Adrenal gland (tissue), 19 donors: ENCODE measurements at places on chromosomes 4 and X. TPM values are rescaled to one million over a fixed set of nuclear protein-coding genes. Genes with fewer than 3 reads are reported as not detected.
A peak's percentile ranks its signal among the peaks of the same experiment; 100 is the strongest.

The PNMA6A gene
- total RNA-seq, result 4.0 TPM

The SH3BP2 gene
- total RNA-seq, result 43.1 TPM

The CLDN22 gene
- total RNA-seq, result not detected

The MAGEE2 gene
- total RNA-seq, result 0.63 TPM

The NALF2 gene
- total RNA-seq, result 0.22 TPM

GRCh38 chr4:113083346-113083745 lies 33.9 kb downstream of the ANK2 start:
- no peak overlapping the region for H3K4me3 ChIP-seq
- no peaks in the 10 kb centered on the region for H3K4me1 ChIP-seq
- H3K27ac ChIP-seq, result no peak overlapping the region
- no peaks in the 10 kb centered on the region for H3K36me3 ChIP-seq
- DNase-seq, result no peak

DNA sequence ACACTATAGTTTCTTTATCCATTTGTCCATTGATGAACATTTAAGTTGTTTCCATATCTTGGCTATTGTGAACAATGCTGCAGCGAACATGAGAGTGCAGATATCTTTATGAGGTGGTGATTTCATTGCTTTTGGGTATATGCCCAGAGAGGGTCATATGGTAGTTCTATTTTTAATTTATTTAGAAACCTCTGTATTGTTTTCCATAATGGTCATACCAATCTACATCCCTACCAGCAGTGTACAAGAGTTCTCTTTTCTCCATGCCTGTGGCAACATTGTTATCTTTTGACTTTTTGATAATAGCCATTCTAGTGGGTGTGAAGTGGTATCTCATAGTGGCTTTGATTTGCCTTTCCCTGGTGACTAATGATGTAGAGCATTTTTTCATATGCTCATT lies 48.8 kb downstream of the EDA start:
- DNase-seq, result no peak
- no peak overlapping the region for H3K4me3 ChIP-seq
- no peak overlapping the region for H3K27ac ChIP-seq
- no peaks in the 10 kb centered on the region for H3K36me3 ChIP-seq
- no peaks in the 10 kb centered on the region for H3K4me1 ChIP-seq
- no peaks in the 10 kb centered on the region for H3K27me3 ChIP-seq

- H3K4me1 ChIP-seq, result no peaks in the 10 kb centered on the region
- H3K27me3 ChIP-seq, result no peaks in the 10 kb centered on the region
- no peaks in the 10 kb centered on the region for H3K36me3 ChIP-seq
- no peak overlapping the region for H3K27ac ChIP-seq
- no peak overlapping the region for H3K4me3 ChIP-seq
- DNase-seq, result no peak
Observed at GRCh38 chr4:122625156-122625555, 4.3 kb upstream of the IL21 start.

DNA sequence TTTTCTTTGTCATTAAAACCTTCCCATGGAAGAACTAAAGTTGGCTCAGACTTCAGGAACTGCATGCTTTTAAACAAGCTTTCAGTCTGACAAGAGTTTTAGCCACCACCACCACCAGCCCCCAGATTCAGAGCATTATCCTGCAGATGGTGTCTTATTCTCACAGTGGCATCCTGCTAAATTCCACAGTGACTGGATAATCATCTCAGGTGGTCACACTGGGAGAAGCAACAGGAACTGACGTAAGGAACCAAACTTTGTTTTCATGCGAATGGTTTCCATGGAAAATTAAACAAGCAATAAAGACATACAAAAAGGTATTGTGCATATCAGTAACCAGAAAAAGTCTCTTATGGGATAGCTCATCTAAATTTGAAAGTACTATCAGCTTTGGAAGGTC lies 370.7 kb downstream of the FBXW7 start:
- no peak for DNase-seq
- no peak overlapping the region for H3K27ac ChIP-seq
- no peaks in the 10 kb centered on the region for H3K4me1 ChIP-seq
- no peaks in the 10 kb centered on the region for H3K36me3 ChIP-seq
- no peak overlapping the region for H3K4me3 ChIP-seq
- no peaks in the 10 kb centered on the region for H3K27me3 ChIP-seq

GRCh38 chr4:7298619-7299009 lies 106.3 kb downstream of the SORCS2 start:
- H3K4me1 ChIP-seq, result no peaks in the 10 kb centered on the region
- no peak overlapping the region for H3K4me3 ChIP-seq
- peaks cover 6% of the 10 kb centered on the region for H3K27me3 ChIP-seq
- no peak overlapping the region for H3K27ac ChIP-seq
- H3K36me3 ChIP-seq, result no peaks in the 10 kb centered on the region

DNA sequence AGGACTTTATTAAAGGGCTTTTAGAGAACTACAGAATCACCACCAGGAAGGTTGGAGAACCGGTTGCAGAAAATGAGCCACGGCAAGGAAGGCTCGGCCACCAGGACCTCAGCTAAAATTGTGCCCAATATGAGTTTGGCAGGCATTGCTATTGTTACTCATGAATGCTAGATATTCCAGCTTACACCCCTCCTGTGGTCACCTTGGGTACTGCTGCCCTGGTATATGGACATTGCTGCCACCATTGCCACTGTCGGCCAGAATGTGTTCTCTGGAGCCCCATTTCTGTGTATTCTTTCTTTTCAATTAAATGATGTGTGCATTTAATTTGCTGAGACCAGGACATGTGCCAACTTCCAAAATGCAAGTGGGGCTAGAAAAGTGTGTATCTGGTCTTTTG lies 626.7 kb upstream of the BOD1L1 start:
- no peaks in the 10 kb centered on the region for H3K4me1 ChIP-seq
- no peaks in the 10 kb centered on the region for H3K27me3 ChIP-seq
- no peak overlapping the region for H3K4me3 ChIP-seq
- H3K27ac ChIP-seq, result no peak overlapping the region

DNA sequence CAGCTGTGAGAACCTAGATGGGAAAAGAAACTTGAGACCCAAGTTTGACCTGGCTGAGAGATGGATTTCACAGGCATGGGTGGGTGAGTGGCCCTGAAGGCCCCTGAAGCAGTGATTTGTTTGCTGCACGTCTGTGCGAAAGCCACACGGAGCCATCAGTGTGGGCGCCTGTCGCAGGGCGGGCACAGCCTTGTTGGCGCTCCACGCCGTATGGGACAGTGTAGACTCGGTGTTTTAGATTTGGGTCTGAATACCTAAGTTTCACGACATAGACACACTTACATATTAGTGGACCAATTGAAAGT lies 21.9 kb upstream of the UVSSA start:
- H3K4me1 ChIP-seq, result no peaks in the 10 kb centered on the region
- no peak overlapping the region for H3K27ac ChIP-seq
- no peak overlapping the region for H3K4me3 ChIP-seq
- DNase-seq, result no peak

DNA sequence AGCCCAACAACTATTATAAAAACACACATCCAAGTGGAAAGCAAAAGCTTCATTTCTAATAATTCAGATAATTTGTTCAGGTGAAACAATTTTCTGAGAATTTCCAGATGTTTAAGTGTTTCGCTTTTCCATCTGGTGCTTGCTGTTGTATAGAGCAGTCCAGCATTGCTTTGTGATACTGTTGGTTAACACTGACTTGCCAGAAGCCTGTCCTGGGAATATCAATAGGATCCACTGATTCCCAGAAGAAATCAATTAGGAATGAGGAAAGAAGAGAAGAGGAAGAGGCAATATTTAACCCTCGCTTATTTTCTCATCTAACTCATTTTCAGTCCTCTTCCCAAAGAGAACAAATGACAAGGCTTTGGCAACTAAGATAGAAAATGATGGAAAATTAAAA lies 94.9 kb upstream of the DDIT4L start:
- H3K27me3 ChIP-seq, result no peaks in the 10 kb centered on the region
- no peak for DNase-seq
- H3K27ac ChIP-seq, result no peak overlapping the region
- no peaks in the 10 kb centered on the region for H3K4me1 ChIP-seq

GRCh38 chr4:163679189-163679588 lies 184.7 kb downstream of the TMA16 start:
- H3K4me3 ChIP-seq, result no peak overlapping the region
- H3K27me3 ChIP-seq, result no peaks in the 10 kb centered on the region
- H3K4me1 ChIP-seq, result no peaks in the 10 kb centered on the region
- no peak overlapping the region for H3K27ac ChIP-seq
- DNase-seq, result no peak
- no peaks in the 10 kb centered on the region for H3K36me3 ChIP-seq

DNA sequence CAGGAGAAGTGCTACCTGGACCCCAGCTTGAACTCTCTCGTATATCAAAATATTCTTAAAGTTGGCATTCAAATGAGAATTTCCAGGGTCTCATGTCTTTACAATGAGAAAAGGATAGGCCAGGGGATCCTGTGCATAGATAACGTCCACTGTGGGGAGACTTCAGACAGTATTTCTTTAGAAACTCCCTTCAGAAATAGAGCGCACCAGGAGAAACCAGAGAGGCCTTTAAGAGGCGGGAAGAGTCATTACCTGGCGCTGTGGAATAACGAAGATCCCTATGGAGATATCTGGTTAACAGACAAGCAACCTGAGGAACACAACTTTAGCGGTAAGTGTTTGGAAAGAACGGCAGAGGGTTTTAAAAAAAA lies 600 bp downstream of the RADX start:
- H3K36me3 ChIP-seq, result no peaks in the 10 kb centered on the region
- DNase-seq, result no peak
- peak overlapping the region; percentile 51 for H3K27ac ChIP-seq
- peak overlapping the region; percentile 57 for H3K4me3 ChIP-seq
- H3K4me1 ChIP-seq, result no peaks in the 10 kb centered on the region

DNA sequence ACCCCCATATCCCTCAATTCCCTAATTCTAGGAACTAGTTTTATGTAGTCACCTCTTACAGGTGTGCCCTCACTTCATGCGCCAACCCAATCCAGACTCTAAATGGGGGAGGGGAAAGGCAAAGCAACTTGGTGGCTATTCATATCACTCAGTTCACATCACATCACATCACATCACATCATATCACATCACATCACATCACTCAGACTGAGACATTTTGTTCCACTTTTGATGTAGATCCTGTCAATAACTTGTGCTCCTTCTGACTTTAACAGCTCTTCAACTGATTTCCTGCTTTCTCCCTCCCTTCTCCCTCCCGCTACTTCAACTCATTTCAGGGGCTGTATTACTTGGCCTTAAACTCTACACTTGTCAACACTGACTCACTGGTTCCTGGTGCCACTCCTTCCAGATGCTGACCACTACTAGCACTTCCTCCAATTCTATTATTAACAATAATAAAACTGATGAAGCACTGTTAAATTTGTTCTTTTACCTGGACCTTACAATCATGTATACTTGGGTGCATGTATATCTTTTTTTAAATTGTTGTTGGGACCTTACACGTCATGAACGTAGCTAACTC lies 29.1 kb upstream of the PLS3 start:
- DNase-seq, result no peak
- no peaks in the 10 kb centered on the region for H3K36me3 ChIP-seq
- no peak overlapping the region for H3K4me3 ChIP-seq
- H3K27me3 ChIP-seq, result peaks cover 7% of the 10 kb centered on the region
- H3K4me1 ChIP-seq, result no peaks in the 10 kb centered on the region

GRCh38 chr4:88736264-88736663 lies 38.6 kb upstream of the NAP1L5 start:
- no peak overlapping the region for H3K4me3 ChIP-seq
- no peaks in the 10 kb centered on the region for H3K36me3 ChIP-seq
- H3K27me3 ChIP-seq, result no peaks in the 10 kb centered on the region
- H3K4me1 ChIP-seq, result peaks cover 26% of the 10 kb centered on the region

GRCh38 chr4:176383273-176384077 lies 63.7 kb downstream of the SPCS3 start:
- no peak overlapping the region for H3K27ac ChIP-seq
- no peaks in the 10 kb centered on the region for H3K4me1 ChIP-seq
- DNase-seq, result no peak
- no peaks in the 10 kb centered on the region for H3K36me3 ChIP-seq
- no peaks in the 10 kb centered on the region for H3K27me3 ChIP-seq
- no peak overlapping the region for H3K4me3 ChIP-seq

DNA sequence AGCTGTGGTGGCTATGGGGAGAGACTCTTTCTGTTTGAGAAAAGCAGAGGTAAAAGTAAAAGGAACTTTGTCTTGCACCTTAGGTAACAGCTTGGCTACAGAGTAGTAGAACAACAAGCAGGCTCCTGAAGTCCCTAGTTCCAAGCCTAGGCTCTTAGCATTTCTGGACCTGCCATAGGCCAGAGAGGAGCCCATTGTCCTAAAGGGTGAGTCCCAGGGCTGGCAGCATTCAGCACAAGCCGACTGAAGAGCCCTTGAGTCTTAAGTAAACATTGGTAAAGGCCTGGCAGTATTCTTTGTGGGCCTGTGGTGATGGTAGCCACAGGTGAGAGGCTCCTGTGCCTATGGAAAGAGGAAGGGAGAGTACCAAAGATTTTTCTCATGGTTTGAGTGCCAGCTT lies 38.2 kb downstream of the CSN3 start:
- no peaks in the 10 kb centered on the region for H3K4me1 ChIP-seq
- no peaks in the 10 kb centered on the region for H3K27me3 ChIP-seq
- H3K27ac ChIP-seq, result no peak overlapping the region

- no peaks in the 10 kb centered on the region for H3K36me3 ChIP-seq
- peaks cover 15% of the 10 kb centered on the region for H3K27me3 ChIP-seq
- no peak overlapping the region for H3K4me3 ChIP-seq
- no peaks in the 10 kb centered on the region for H3K4me1 ChIP-seq
- no peak overlapping the region for H3K27ac ChIP-seq
Observed at GRCh38 chrX:68874076-68874475, 45.3 kb downstream of the EFNB1 start.
